Renal pelvis (tissue), 12 donors: ENCODE measurements at places on chromosomes 13 and 19. TPM values are rescaled to one million over a fixed set of nuclear protein-coding genes. Genes with fewer than 3 reads are reported as not detected.

- no peak for DNase-seq
These were observed 327.8 kb downstream of the SUCLA2 start for GRCh38 chr13:47673009-47673850.

DNA sequence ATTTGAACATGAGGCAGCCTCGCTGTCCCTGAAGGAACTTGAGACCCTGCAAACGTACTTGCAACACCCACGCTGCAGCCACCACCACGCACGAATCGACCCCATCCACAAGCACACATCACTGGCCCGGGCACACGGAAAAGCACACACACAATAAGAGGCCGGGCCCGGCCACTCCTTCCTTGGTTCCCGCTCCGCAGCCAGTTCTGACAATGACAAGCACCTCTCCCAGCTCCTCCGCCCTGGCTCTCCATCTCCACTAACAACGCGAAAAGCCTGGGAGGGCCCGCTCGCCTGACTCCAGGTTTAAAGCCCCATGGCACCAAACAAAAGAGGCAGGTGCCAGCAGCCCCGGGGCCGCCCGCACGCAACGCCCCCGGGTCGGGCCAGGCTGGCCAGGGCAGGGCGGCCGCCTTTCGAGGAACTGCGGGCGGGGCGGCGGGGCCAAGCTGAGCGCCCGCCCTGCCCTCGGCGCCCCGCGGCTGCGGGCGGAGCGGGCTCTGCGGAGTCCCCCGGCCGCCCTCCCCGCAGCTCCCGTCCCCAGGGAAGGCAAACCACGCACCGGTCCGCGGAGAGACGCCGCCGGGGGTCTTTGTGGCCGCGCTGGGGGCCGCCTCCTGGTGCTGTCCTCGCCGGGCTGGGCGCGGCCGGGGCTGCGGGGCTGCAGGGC, 495 bp downstream of the DCLK1 start:
- no peak for DNase-seq

GRCh38 chr19:27905074-27905473, 1307.9 kb downstream of the UQCRFS1 start:
- DNase-seq = no peak

The ERCC5 gene
- polyA plus RNA-seq = 94.9 TPM

DNA sequence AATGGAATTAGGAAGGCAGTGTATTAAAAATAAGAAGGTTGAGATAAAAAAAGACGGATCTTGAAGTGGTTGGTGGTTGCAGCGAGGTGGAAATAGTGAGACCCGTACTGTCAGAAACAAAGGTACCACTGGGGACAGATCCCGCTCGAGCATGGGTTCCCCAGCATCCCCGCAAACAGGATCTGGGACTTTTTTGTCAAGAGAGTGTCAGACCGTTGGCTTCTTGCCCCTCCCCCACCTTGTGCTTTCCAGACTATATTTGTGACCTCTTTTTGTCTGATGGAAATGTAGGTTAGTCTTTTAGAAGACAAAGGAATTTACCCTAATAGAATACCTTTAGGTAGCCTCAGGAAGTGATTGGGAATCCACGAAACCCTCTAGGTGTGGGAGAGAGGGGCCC, 4.2 kb downstream of the GATAD2A start:
- no peak for DNase-seq

- DNase-seq = no peak
These were observed 8.5 kb upstream of the ZNF83 start for GRCh38 chr19:52646571-52647217.

DNA sequence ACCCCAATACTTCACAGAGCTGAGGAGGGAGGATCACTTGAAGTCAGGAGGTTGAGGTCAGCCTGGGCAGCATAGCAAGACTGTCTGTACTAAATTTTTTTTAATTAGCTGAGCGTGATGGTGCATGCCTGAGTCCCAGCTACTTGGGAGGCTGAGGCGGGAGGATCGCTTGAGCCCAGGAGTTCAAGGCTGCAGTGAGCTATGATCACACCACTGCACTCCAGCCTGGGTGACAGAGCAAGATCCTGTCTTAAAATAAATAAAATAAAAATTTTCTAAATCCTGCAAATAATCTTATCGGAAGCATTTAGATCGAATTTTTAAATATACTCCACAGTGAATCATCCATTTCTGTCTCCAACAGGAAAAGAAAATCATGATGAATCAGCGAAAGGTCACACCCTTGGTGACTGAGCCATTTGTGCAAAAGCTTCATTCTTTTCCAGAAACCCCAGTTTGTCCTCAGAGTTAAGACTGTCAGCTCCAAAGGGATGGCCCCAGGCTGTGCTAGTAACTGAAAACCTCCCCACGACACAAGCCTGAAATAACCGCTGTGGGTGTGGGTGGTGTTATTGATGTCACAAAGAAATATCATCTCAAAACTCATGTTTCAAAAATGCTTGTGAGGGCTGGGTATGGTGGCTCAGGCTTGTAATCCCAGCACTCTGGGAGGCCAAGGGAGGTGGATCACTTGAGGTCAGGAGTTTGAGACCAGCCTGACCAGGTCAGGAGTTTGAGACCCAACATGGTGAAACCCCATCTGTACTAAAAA, 167.6 kb downstream of the PTPRS start:
- DNase-seq = no peak

DNA sequence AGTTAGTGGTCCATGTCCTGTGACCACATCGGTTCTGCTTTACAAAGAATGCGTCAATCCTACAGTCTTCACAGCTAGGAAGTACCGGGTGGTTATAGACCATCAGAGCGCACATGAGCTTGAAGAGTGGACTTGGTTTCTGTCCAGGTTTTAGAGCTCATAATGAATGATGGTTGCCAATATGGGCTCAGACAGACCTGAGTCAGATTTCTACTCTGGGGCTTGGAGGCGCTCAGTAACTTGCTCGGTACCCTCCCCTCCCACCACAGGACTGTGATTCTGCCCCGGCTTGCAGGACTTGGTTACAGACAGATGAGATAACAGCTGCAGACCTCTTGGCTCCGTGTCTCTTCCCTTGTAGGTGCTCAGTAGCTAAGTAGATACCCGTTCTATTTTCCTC, 284.7 kb downstream of the TSHZ3 start:
- no peak for DNase-seq

The RPS15 gene
- polyA plus RNA-seq = 791 TPM

- DNase-seq = no peak
These were observed 82.1 kb downstream of the URI1 start for GRCh38 chr19:30024091-30024490.

GRCh38 chr13:72886272-72887067, 104.5 kb downstream of the PIBF1 start:
- DNase-seq = no peak

- DNase-seq = no peak
These were observed 19.0 kb downstream of the CCDC8 start for GRCh38 chr19:46394402-46394797.

- no peak for DNase-seq
These were observed 50.8 kb upstream of the PCDH8 start for GRCh38 chr13:52899206-52899605.

DNA sequence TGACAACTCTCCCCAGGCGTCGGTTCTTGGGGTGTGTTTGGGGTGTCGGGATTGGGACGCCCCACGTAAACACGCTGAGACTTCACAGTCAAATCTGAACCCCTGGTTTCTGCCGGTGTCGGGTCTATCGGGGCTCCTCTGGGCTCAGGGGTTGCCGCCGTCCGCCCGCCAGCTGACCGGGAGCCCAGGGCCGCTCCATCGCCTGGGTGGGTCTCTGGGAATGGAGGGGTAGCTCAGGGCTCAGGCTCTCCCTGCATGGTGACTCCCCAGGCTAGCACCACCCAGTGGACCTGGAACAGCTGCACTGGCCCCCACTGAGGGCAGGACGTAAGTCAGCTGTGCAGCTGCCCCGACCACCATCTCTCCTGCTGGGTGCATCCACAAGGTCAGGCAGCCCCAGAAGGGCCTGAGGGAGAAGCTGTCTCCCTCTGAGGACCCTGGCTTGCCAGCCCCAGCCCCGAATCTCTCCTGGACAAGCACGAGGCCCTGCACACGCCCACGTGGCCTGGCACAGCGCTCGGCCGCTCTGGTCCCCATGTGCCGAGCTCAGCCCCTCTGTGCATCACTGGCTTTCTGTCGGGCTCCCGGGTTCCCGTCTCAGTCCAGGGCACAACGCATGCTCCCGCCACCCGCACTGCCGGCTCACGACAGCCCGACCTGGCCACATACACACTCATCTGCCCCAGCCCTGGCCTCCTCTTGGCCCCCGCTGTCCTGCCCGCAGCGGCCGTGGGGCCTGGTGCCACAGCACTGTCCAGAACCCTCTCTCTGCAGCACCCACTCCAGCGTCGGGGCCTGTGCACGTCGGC, 6.1 kb downstream of the RNF126 start:
- no peak for DNase-seq

GRCh38 chr19:54211235-54211634, 10.6 kb downstream of the RPS9 start:
- no peak for DNase-seq

- no peak for DNase-seq
These were observed 210.1 kb downstream of the LIG4 start for GRCh38 chr13:108005231-108005630.

DNA sequence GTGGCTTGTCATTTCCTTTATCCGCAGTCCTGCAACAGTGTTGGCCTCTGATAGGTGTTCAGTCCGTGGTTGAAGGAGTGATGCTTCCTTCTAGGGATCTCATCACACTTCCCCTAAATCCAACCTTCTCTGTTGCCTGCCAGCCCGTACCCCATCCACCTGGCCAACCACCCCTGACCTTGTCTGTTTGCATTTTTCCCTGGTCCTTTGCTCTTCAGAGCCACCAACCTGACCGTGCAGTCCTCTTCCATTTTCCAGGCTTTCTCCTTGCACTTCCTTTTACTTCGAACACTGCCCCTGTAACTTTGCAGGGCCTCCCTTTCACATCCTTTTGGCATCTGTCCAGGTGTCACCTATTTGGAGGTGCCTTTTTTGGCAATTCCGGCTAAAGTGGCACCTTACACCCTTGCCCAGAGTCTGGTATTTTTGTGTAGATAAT, 696 bp downstream of the ZNF460 start:
- peak; percentile 10 for DNase-seq

The FAM83E gene
- 1.9 TPM for polyA plus RNA-seq

The ASPDH gene
- 11.5 TPM for polyA plus RNA-seq

The RPL13A gene
- polyA plus RNA-seq = 2,758 TPM

The MAST1 gene
- 1.4 TPM for polyA plus RNA-seq

The LENG9 gene
- polyA plus RNA-seq = 1.9 TPM

GRCh38 chr13:66469745-66470144, 760.4 kb downstream of the PCDH9 start:
- no peak for DNase-seq

DNA sequence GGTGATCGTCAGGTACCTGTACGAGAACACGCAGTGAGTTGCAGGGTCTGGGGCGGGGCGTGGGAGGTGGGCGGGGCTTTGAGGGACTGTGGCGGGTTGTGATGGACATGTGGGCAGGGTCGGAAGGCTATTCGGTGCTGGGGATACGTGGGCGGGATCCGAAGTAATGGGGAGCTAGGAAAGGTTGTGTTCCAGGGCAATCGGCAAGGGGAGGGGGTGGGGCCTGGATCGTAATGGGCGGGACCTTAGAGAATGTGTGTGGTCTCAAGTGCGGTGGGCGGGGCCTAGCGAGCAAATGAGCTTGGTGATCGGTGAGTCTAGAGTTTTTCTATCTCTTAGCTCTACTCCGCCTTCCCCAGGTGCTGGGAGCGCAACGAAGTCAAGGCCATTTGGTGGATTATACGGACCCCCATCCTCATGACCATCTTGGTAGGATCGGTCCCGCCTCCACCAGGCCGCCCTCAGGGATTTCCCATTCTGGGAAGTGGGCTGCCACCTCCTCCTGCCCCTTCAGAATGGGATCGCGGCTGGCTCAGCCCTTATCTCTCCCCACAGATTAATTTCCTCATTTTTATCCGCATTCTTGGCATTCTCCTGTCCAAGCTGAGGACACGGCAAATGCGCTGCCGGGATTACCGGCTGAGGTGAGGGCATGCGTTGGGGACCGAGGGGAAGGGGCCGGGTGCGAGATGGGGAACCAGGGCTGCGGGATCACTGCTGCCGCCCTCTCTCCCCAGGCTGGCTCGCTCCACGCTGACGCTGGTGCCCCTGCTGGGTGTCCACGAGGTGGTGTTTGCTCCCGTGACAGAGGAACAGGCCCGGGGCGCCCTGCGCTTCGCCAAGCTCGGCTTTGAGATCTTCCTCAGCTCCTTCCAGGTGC, 9.6 kb downstream of the GIPR start:
- peak; percentile 79 for DNase-seq

- DNase-seq = no peak
These were observed 622.6 kb upstream of the PCDH20 start for GRCh38 chr13:62038214-62038613.

GRCh38 chr19:1619703-1620102, 14.4 kb upstream of the UQCR11 start:
- no peak for DNase-seq

The DIAPH3 gene
- 12.9 TPM for polyA plus RNA-seq
